ENCODE measurements at places on chromosomes 5 and 9.

- H3K27ac ChIP-seq: no peak overlapping the region
- no peak for DNase-seq
- H3K4me3 ChIP-seq: no peak overlapping the region
- no peaks in the 10 kb centered on the region for H3K27me3 ChIP-seq
Observed at GRCh38 chr5:174145821-174146220, 100.3 kb downstream of the NSG2 start.

DNA sequence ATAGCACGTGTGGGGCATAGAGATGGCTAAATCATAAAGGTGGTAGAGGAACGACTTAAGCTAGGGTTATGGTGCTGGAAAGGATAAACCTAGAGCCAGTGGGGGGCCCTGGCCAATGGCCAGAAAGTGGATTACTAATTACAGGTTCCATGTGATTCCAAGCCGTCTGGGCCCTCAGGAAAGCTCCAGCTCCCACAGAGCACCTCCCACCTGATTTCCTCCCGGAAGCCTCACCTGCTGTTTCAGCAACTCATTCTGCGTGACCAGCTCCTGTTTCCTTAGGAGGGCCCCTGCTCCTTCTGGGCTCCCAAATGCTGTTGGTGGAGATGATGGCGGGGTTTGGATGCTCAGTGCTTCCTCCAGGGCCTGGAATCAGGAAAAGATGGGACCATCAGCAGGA is 16.2 kb downstream of the GPX3 start:
- no peaks in the 10 kb centered on the region for H3K27me3 ChIP-seq
- peaks cover 94% of the 10 kb centered on the region for H3K36me3 ChIP-seq
- H3K4me3 ChIP-seq: no peak overlapping the region
- no peak for DNase-seq
- peaks cover 5% of the 10 kb centered on the region for H3K4me1 ChIP-seq

DNA sequence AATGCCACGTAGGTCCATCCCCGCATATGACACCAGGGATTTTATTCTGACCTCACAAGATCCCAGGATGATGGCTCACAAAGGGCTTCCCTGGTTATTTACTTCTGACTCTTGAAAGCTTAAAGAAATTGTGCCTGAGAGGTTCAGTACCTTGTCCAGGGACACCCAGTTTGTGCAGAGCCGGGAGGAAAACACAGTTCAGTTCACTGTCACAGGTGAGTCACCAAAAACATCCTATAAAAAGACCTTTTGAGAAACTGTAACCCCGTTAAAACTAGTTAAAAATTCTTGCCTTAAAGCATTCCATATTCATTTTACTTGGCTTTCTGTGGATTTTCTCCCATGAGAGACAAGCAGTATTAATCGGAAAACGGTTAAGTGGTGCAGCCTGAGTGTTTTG is 56.6 kb downstream of the ZNF510 start:
- H3K36me3 ChIP-seq: no peaks in the 10 kb centered on the region
- H3K27ac ChIP-seq: no peak overlapping the region
- H3K4me1 ChIP-seq: peaks cover 8% of the 10 kb centered on the region

- H3K4me1 ChIP-seq: peaks cover 5% of the 10 kb centered on the region
- no peak overlapping the region for H3K27ac ChIP-seq
- no peak for DNase-seq
- H3K36me3 ChIP-seq: no peaks in the 10 kb centered on the region
- H3K27me3 ChIP-seq: no peaks in the 10 kb centered on the region
Observed at GRCh38 chr5:123441408-123441807, 18.2 kb upstream of the CEP120 start.

GRCh38 chr5:139689631-139690063 is 41.5 kb downstream of the CXXC5 start:
- H3K27me3 ChIP-seq: no peaks in the 10 kb centered on the region
- DNase-seq: no peak
- peaks cover 7% of the 10 kb centered on the region for H3K4me1 ChIP-seq
- no peak overlapping the region for H3K4me3 ChIP-seq

GRCh38 chr5:143691287-143691944 is 120.5 kb upstream of the HMHB1 start:
- H3K36me3 ChIP-seq: no peaks in the 10 kb centered on the region
- no peak for DNase-seq
- no peak overlapping the region for H3K27ac ChIP-seq
- H3K4me3 ChIP-seq: no peak overlapping the region
- peaks cover 23% of the 10 kb centered on the region for H3K4me1 ChIP-seq

- DNase-seq: no peak
- H3K36me3 ChIP-seq: peaks cover 25% of the 10 kb centered on the region
Observed at GRCh38 chr9:136318111-136318775, 9.1 kb upstream of the GPSM1 start.

DNA sequence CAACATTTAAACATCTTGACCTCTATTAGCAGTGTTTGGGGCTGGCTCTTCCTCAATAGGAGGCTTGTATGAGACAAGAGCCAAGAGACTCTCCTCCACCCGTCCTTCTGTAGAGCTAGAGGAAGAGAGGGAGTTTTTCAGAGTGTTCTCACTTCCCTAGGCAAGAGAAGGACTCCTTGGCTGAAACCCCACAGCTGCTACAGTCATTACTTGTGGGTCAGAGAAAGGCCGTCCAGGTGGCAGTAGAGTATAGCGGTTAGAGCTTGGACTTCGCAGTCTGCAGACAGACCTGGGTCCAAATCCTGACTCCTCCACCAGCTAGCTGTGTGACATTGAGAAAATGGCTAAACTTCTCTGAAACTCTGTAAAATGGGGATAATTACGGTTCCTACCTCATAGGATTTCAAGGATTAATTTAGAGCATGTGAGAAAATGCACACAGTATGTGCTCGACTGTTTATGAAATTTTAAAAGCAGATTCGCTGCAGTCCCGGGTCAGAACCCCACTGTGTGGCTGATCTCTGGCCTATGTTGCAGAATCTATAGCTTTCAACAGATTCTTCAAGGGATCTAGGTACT is 80.8 kb upstream of the ARAP3 start:
- H3K4me3 ChIP-seq: no peak overlapping the region
- peaks cover 69% of the 10 kb centered on the region for H3K27me3 ChIP-seq
- H3K4me1 ChIP-seq: peaks cover 4% of the 10 kb centered on the region
- no peaks in the 10 kb centered on the region for H3K36me3 ChIP-seq
- DNase-seq: no peak

Measured in effector memory CD8-positive, alpha-beta T cell (primary cell).